GM23248 (cell line): ENCODE measurements at places on chromosomes 6 and 20. TPM values are rescaled to one million over a fixed set of nuclear protein-coding genes. Genes with fewer than 3 reads are reported as not detected.

NKX2-4 gene
- total RNA-seq: not detected in 2 replicates

PHACTR1 gene
- total RNA-seq: 0.25 and 3.2 TPM in 2 replicates

TOMM34 gene
- 53.0 and 63.8 TPM in 2 replicates for total RNA-seq

FOXQ1 gene
- under 0.01 TPM in 1 of 2 replicates, not detected in the other for total RNA-seq

SCRT2 gene
- total RNA-seq: not detected in 2 replicates

TREM1 gene
- total RNA-seq: not detected in 2 replicates

ZFP57 gene
- not detected in 2 replicates for total RNA-seq

CASS4 gene
- 11.4 and 19.2 TPM in 2 replicates for total RNA-seq

GGTLC1 gene
- total RNA-seq: not detected in 2 replicates

SAPCD1 gene
- total RNA-seq: 2.5 TPM in 1 of 2 replicates, not detected in the other

PRIM2 gene
- 51.2 and 61.3 TPM in 2 replicates for total RNA-seq
